Thyroid gland (tissue), 4 donors: ENCODE measurements at places on chromosomes 1 and 21. TPM values are rescaled to one million over a fixed set of nuclear protein-coding genes. Genes with fewer than 3 reads are reported as not detected.

SHE gene
- 35.8 TPM for total RNA-seq

DNA sequence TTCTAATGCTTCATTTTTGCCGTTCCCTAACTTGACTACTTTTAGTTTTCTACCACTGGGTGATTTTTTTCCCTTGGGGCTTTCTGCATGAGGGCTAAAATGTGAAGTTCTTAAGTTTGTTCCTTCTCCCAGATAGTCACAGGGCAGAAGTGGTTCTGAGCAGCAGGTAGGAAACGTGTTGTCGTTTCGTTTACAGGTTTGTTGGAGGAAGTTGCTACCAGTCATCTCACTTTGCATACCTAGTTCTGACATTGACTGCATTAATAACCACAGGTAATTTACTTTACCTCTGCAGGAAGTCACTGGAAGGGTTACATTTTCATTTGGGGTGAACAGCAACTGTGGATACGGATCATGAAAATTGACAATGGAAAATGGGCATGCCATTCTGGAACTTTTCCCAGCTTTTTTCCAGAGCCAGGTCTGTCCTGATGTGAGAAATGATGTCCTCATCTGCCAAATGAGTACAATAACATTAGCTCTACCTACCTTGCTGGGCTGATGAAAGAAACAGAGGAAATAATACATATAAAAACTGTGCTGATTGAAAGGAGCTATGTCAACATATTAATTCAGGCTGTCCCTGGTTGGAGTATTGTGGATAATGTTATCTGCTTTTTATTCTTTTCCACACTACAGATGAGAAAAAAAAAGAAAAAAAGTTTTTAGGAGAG is 94.2 kb downstream of the DISC1 start:
- H3K36me3 ChIP-seq = no peaks in the 10 kb centered on the region
- DNase-seq = no peak
- no peak overlapping the region for H3K4me3 ChIP-seq
- no peaks in the 10 kb centered on the region for H3K4me1 ChIP-seq
- no peak overlapping the region for H3K27ac ChIP-seq

GRCh38 chr1:54558434-54559030 is 10.5 kb downstream of the ACOT11 start:
- peak; percentile 62 for DNase-seq
- no peaks in the 10 kb centered on the region for H3K36me3 ChIP-seq
- no peaks in the 10 kb centered on the region for H3K27me3 ChIP-seq
- peak overlapping the region; percentile 44 for H3K27ac ChIP-seq
- no peak overlapping the region for H3K4me3 ChIP-seq
- H3K4me1 ChIP-seq = peaks cover 23% of the 10 kb centered on the region

GRCh38 chr1:184296466-184297243 is 90.2 kb upstream of the C1orf21 start:
- H3K4me3 ChIP-seq = no peak overlapping the region
- peaks cover 24% of the 10 kb centered on the region for H3K4me1 ChIP-seq
- no peaks in the 10 kb centered on the region for H3K27me3 ChIP-seq
- DNase-seq = peak; percentile 87
- no peaks in the 10 kb centered on the region for H3K36me3 ChIP-seq
- peak overlapping the region; percentile 65 for H3K27ac ChIP-seq

- no peak for DNase-seq
- no peak overlapping the region for H3K4me3 ChIP-seq
- H3K4me1 ChIP-seq = peaks cover 48% of the 10 kb centered on the region
- no peaks in the 10 kb centered on the region for H3K36me3 ChIP-seq
- no peaks in the 10 kb centered on the region for H3K27me3 ChIP-seq
These were observed 2.1 kb downstream of the BCAR3 start for GRCh38 chr1:93679546-93679945.

GRCh38 chr1:155008015-155008941 is 5.7 kb downstream of the ZBTB7B start:
- no peak overlapping the region for H3K4me3 ChIP-seq
- peaks cover 88% of the 10 kb centered on the region for H3K4me1 ChIP-seq
- no peaks in the 10 kb centered on the region for H3K27me3 ChIP-seq
- DNase-seq = peak; percentile 46

DNA sequence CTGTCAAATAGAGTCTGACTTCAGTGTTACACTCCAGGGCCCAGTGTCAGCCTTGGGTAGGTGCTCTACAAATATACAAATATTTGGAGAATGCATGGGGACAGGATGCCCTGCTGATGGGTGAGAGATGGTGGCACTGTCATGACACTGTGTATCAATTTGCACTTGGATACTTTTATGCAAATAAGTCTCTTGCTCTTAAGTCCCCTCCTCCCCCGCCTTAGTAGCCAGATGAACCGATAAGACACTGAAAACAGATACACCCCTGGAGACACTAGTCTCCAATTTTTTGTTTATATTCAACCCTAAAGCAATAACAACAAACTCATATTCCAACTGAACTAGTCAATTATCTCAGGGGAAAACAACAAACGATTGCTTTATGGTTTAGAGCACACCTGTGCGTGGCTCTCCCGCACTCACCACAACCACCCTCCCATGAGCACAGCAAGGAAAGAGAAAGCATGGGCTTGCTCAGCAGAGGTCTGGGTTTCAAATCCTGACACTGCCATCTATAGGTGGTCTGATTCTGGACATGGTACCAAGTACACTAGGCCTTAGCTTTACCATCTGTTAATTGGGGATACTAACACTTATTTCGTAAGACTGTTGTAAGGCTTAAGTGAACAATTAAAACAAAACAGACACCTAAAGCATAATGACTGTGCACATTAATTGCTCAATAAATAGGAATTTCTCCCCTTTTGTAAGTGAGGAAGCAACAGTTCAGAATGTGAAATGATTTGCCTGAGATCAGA is 50.3 kb downstream of the HIVEP3 start:
- H3K27me3 ChIP-seq = no peaks in the 10 kb centered on the region
- no peak overlapping the region for H3K27ac ChIP-seq
- no peak overlapping the region for H3K4me3 ChIP-seq
- H3K4me1 ChIP-seq = no peaks in the 10 kb centered on the region
- DNase-seq = no peak

- H3K4me1 ChIP-seq = peaks cover 52% of the 10 kb centered on the region
- H3K27me3 ChIP-seq = no peaks in the 10 kb centered on the region
- H3K36me3 ChIP-seq = peaks cover 40% of the 10 kb centered on the region
- H3K27ac ChIP-seq = peak overlapping the region; percentile 100
- no peak overlapping the region for H3K4me3 ChIP-seq
These were observed 7.2 kb downstream of the ATP1B1 start for GRCh38 chr1:169113613-169114119.

DNA sequence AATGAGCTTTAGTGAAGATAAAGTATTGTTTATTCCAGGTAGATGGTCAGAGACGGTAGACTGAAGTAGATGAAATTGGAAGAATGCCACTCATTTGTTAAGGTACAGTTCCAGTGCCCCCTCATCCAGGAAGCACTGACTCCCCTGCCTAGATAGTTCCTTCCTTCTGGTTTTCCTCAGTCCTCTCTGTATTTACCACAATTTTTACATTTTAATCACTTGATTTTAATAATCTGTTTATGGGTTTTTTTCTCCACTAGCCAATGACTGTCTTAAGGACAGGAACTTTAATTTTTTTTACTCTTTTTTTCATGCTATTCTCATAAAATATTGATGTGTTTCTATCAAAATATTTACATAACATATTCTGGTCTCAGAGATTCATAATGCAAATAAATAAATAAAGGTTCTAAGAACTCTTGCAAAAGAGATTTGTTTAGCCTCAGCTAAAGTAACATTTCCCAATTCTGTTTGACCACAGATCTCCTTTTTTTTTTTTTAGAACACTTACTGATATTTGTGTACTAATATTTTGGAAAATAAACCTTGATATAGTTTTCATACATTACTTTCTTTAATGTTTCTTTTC is 651.6 kb downstream of the PLPP3 start:
- peaks cover 26% of the 10 kb centered on the region for H3K4me1 ChIP-seq
- H3K27me3 ChIP-seq = no peaks in the 10 kb centered on the region
- no peaks in the 10 kb centered on the region for H3K36me3 ChIP-seq
- H3K4me3 ChIP-seq = no peak overlapping the region
- H3K27ac ChIP-seq = no peak overlapping the region

GRCh38 chr1:77085109-77085508 is 134.1 kb downstream of the PIGK start:
- no peak for DNase-seq
- H3K27ac ChIP-seq = no peak overlapping the region
- H3K27me3 ChIP-seq = no peaks in the 10 kb centered on the region
- H3K36me3 ChIP-seq = no peaks in the 10 kb centered on the region

DNA sequence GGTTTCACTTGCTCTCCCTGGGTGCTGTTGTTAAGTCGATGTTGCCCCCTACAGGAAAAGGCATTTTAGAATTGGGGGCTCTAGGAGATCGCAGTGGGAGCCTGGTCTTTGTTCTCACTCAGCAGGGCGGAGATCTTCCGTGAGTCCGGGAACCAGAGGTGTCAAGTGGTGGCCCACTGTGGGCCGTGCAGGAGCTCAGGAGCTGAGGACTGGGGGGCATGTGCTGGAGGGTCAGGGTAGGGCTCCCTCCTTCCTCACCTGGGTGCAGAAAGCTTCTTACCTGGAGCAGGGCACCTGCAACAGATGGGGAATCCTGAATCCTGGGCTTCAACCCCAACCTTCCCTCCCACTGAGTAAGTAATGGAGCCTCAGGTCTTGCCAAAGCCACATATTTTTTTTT is 392.7 kb downstream of the NPHP4 start:
- no peaks in the 10 kb centered on the region for H3K36me3 ChIP-seq
- no peaks in the 10 kb centered on the region for H3K4me1 ChIP-seq
- H3K27ac ChIP-seq = no peak overlapping the region
- DNase-seq = no peak

GRCh38 chr1:16129921-16130543 is 25.8 kb downstream of the EPHA2 start:
- peaks cover 70% of the 10 kb centered on the region for H3K36me3 ChIP-seq
- H3K4me3 ChIP-seq = no peak overlapping the region
- no peaks in the 10 kb centered on the region for H3K4me1 ChIP-seq

DNA sequence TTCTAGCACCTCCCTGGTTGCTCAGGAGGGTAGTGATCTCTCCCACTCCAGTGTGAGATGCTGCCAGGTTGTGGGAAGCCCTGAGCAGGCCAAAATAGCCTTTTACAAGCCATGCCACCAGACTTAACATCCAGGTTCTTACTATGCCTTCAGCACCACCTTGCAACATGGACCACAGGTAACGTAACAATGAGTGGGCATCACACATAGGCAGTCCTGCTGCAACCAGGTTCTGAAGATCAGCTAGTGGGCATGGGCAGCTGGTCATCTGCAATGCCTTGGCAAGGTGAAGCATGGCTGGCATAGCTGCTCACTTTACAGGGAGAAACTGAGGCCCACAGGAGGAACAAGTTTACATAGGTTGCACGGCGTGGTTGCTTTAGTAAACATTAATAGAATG is 40.7 kb downstream of the DHCR24 start:
- H3K4me1 ChIP-seq = no peaks in the 10 kb centered on the region
- H3K27me3 ChIP-seq = no peaks in the 10 kb centered on the region
- no peak for DNase-seq
- H3K27ac ChIP-seq = no peak overlapping the region
- peaks cover 3% of the 10 kb centered on the region for H3K36me3 ChIP-seq

GRCh38 chr1:155740995-155741394 is 52.1 kb downstream of the DAP3 start:
- DNase-seq = no peak
- no peaks in the 10 kb centered on the region for H3K4me1 ChIP-seq
- no peak overlapping the region for H3K27ac ChIP-seq
- H3K27me3 ChIP-seq = no peaks in the 10 kb centered on the region

GRCh38 chr1:198664068-198664788 is 25.4 kb downstream of the PTPRC start:
- H3K27ac ChIP-seq = no peak overlapping the region
- DNase-seq = no peak

GRCh38 chr1:69263921-69264391 is 303.8 kb upstream of the LRRC7 start:
- H3K27ac ChIP-seq = no peak overlapping the region
- H3K4me3 ChIP-seq = no peak overlapping the region
- H3K4me1 ChIP-seq = no peaks in the 10 kb centered on the region

- no peaks in the 10 kb centered on the region for H3K36me3 ChIP-seq
- no peaks in the 10 kb centered on the region for H3K4me1 ChIP-seq
- no peak overlapping the region for H3K4me3 ChIP-seq
- no peak overlapping the region for H3K27ac ChIP-seq
- H3K27me3 ChIP-seq = no peaks in the 10 kb centered on the region
These were observed 66.5 kb upstream of the IGSF21 start for GRCh38 chr1:18041102-18041501.

- H3K36me3 ChIP-seq = peaks cover 14% of the 10 kb centered on the region
- peaks cover 56% of the 10 kb centered on the region for H3K4me1 ChIP-seq
- DNase-seq = no peak
- peak overlapping the region; percentile 99 for H3K27ac ChIP-seq
- H3K4me3 ChIP-seq = no peak overlapping the region
These were observed 20.1 kb downstream of the C1orf198 start for GRCh38 chr1:230848235-230848634.

- no peaks in the 10 kb centered on the region for H3K27me3 ChIP-seq
- no peak for DNase-seq
- peaks cover 15% of the 10 kb centered on the region for H3K4me1 ChIP-seq
- H3K4me3 ChIP-seq = no peak overlapping the region
- no peaks in the 10 kb centered on the region for H3K36me3 ChIP-seq
These were observed 55.9 kb downstream of the CAMSAP2 start for GRCh38 chr1:200794506-200795065.
